ENCODE measurements at places on chromosomes 16 and 17. TPM values are rescaled to one million over a fixed set of nuclear protein-coding genes. Genes with fewer than 3 reads are reported as not detected.

The ZNF624 gene
- total RNA-seq = 3.3 TPM

The LRRC46 gene
- 0.20 TPM for total RNA-seq

The TNS4 gene
- not detected for total RNA-seq

The NXPH3 gene
- under 0.01 TPM for total RNA-seq

The NUBP1 gene
- total RNA-seq = 14.5 TPM
